ENCODE measurements at places on chromosomes 12 and 14. TPM values are rescaled to one million over a fixed set of nuclear protein-coding genes. Genes with fewer than 3 reads are reported as not detected.

DNA sequence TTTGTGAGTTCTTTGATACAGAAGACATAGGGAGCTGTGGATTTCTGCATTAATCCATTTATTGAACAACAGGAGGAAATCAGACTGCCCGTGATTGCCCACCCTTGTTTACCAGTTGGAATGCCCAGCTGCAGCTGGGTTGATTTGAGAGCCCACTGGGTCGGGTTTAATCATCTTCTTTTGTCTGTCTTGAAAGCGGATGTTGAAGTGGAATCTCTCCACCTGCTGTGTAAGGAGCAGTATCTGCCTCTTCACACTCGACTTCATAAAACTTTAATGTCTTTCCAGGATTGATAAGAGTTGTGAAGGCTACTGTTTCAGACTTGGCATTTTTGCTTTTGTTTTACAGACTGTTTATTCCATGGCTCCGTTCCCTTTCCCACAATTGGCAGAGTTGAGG is 39.9 kb downstream of the TBC1D30 start:
- DNase-seq, result no peak

DNA sequence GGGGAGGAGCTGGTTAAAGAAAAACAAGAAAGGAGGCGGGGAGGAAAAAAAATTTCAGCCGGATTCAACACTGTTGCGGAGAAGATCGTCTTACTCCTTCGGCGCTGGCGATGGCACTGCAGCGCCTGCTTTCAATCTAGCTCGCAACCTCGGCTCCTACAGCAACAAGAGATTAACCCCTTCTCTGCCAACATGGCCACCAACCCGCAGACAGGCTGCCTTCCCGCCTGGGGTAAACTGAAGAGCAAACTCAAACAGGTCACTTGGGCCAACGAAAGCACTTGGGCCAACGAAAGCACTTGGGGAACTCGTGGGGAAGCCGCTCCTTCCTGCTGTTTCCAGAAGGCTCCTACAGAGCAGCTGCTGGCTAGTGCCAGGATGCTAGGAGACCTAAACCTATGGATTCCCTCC is 73.7 kb downstream of the CIT start:
- DNase-seq, result no peak

- no peak for DNase-seq
These were observed 400.2 kb upstream of the OR4E1 start for GRCh38 chr14:22073801-22074200.

GRCh38 chr12:49557187-49557916 is 10.6 kb downstream of the MCRS1 start:
- no peak for DNase-seq

- DNase-seq, result no peak
These were observed 105.8 kb upstream of the NAP1L1 start for GRCh38 chr12:76190299-76190698.

- DNase-seq, result no peak
These were observed 16.4 kb downstream of the FAM234B start for GRCh38 chr12:13060581-13060980.

Gene RDH11
- total RNA-seq, result 8.3 TPM

All from gastrocnemius medialis (tissue), 4 donors.